ENCODE measurements at places on chromosomes 12 and 14.
A peak's percentile ranks its signal among the peaks of the same experiment; 100 is the strongest.

GRCh38 chr12:28107679-28108078 lies 82.6 kb upstream of the CCDC91 start:
- DNase-seq = no peak

DNA sequence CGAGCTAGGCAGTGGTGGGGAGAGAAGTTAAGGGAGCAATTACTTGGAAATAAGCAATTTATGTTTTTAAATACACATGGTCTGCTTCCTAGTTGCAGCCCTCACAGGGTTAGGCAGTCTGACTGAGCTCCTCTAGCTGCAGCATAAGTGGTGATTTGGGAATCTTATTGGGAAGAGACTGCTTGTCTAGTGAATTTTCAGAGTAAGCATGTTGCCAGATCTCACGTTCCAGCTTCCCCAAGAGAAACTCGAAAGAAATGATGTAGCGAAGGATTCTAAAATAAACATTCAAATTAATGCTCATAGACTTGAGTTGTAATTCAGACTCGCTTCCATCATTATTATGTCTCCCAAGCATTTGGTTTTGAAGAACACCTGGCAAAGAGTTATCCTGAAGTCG lies 440.2 kb downstream of the ATP23 start:
- DNase-seq = no peak

DNA sequence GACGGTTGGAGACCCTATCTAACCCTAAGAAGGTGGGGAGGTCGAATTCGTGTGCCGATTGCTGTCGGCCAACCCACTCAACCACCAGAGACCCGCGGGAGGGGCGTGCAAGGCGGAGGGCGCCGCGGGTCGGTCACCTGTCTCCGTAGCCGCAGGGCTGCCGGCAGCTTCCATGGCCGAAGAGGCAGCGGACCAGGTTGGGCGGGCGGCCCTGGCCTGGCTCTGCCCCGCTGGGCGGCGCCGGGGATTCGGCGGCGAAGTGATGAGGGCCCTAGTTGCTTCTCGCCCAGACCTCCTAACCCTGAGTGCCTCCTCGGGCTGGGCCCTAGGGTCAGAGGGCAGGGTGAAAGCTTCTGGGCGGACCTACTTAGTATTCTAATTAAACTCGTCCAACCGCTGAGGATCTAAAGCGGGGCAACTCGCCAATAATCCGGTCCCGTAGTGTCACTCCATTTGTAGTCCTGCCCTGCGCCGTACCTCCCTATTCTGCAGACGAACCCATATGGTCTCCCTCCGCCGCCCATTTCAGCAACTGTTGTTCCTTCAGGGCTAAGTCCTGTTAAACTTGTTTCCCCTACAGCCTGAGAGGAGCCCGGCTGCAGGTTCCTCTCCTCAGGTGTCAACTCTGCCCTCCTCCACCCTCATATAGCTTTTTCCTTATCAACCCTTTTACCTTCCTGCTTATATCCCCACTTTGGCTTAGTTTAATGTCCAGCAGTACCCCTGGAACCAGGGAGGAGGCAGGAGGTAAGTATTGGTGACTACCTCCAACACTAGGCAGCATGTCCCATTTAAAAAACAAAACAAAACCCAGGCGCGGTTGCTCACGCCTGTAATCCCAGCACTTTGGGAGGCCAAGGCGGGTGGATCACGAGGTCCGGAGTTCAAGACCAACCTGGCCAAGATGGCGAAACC lies at the start of gene PYM1:
TSS of gene PYM1 (minus strand) at position 307 of the 915 bp plus-strand sequence. CDS start at position 174, 133 bp downstream.
- DNase-seq = peak; percentile 79

DNA sequence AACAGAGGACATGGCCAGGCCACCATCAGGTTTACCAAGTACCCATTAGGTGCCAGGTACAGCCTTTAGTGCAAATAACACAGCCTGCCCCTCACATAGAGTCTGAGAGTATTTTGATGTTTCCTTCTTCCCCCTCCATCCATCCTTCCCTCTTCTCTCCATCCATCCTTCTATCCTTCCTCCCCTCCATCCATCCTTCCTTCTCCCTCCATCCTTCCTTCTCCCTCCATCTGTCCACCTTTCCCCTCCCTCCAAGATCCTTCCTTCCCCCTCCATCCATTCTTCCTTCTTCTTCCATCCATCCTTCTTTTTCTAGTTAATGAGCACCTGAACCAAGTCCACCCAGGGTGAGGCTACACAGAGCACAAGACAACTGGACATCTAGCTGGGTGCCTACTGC lies 39.8 kb downstream of the ITPK1 start:
- no peak for DNase-seq

DNA sequence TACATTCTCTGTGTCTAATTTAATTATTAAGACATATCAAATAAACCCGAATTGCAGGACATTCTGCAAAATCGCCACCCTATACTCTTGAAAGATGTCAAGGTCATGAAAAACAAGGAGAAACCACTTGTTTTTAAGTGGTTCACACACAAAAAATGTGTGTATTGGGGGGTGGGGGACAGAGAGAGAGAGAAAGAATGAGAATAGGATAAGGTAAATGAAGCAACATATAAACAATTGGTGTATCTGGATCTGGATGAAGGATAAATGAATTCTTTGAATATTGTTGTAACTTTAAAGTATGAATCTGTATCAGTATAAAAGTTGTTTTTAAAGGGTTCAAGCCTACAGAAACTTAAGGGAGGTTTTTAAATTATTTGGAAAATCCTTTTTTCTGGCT lies 72.1 kb downstream of the ARID2 start:
- no peak for DNase-seq

DNA sequence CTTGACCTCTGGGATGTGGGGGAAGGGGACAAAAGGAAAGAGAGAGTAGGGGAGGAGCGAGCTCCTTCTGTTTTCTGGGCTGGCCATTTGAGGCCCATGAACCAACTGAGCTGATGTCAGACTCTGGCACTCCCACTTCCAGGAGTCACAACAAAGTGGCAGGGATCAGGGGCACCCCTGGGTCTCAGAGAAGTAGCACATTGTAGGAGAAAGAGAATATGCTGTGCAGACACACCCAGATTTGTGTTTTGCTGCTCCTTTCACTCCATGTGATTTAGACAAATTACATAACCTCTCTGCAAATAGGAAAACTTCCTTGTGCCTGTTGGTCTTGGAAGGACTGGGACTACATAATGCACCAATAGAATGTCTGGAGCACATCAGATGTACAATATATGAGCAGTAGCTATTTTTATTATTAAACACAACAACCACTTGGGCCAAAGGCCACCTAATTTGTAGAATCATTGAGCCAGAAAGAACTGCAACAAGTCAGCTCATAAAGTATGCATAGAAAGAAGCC lies 265.5 kb downstream of the ZFP36L1 start:
- no peak for DNase-seq

GRCh38 chr12:92242907-92243306 lies 97.3 kb upstream of the BTG1 start:
- DNase-seq = no peak

DNA sequence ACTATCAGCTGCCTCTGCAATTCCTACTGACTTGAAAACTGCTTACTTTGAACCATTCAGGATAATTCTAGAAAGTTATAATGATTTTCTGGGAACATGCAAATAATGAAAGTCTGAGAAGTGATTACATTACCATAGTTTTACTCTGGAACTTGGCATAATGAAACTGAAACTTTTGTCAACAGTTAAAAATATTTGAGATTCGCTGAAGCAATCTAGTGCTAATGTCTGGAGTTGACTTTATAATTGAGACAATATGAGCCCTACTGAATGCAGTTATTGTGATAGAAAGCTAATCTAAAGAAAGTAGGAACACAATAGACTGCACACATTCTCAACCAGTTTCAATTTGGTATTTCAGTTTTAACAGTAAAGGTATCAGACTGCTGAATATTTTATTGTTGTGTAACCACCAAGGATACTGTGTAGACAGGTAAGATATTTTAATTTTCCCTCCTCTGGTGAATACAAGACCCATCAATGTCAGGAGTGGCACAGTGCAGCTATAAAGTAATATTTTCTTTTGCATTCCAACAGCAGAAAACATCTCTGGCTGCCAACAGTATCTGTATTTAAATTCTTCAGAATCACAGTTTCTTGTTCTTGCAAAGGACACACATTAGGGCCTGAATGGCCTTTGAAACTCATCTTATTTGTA lies 483.5 kb downstream of the ATP23 start:
- no peak for DNase-seq

- no peak for DNase-seq
Measured at GRCh38 chr14:47060050-47060449, 408.5 kb upstream of the RPL10L start.

- DNase-seq = no peak
Measured at GRCh38 chr14:69693801-69694729, 72.9 kb upstream of the SRSF5 start.

DNA sequence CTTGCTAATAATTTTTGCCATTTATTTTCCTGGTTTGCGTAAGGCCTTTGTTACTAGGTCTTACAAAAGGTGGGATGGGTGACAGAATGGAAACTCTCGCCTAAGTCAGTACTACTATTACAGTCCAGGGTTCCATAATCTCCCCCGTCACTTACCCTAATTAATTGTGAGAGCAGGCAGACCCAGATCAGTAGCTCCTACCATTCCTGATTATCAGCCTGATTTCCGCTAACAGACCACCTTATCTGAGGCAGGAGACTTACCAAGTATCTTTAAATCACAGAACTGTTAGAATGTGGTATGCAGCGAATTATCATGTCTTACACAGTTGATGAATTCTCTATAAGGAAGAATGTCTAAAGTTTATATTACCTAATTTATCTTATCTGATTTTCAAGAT lies 234.7 kb downstream of the FOXN3 start:
- DNase-seq = no peak

DNA sequence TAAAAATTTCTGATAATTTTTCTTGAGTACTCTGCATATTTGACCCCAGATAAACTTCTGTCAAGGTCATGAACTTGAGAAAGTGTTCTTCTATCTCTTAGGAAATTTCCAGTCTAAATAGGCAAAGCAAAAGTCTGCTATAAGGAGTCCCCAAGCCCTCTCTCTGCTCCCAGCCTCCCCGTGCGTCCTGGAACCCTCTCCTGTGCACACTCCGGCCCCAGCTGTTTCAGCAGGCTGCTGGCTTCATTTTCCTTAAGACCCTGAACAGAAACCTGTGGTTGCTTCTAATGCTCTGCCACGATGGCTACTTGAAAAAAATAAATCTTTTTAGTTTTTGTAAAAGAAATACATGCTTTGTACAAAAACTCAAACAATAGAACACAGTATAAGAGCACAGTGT lies 14.7 kb downstream of the KRT2 start:
- DNase-seq = no peak

DNA sequence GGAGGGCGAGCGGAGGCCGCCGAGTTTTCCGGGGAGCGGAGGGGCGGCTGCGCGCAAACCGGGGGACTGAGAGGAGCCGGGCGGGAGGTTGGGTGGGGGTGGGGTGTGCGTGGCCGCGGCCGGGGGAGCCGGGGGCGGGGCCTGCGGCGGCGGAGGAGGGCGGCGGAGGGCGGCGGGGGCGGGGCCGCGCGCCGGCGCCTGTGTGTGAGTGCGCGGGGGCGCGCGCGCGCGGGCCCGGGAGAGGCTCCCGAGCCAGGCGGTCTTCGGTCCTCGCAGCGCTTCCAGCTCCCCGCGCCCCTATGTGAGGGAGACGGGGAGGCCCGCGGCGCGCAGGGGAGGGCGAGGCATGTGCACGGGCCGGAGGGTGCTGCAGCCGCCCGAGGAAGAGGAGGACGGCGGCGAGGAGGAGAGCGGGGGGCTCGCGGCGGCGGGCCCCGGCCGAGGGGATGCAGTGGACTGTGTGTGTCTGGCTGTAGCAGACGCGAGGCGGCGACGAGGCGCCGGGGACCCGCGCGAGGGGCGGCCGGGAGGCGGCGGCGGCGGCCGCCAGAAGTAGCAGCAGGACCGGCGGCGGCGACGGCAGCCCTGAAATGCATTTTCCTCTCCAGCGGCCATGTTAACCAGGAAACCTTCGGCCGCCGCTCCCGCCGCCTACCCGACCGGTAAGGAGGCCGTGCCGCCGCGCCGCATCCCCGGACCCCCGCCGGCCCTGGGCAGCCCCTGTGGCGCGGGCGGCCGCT lies at the start of gene DYRK2:
TSS of gene DYRK2 (plus strand) at position 225 of the 740 bp plus-strand sequence. CDS start at position 614, 389 bp downstream.
- peak; percentile 78 for DNase-seq

DNA sequence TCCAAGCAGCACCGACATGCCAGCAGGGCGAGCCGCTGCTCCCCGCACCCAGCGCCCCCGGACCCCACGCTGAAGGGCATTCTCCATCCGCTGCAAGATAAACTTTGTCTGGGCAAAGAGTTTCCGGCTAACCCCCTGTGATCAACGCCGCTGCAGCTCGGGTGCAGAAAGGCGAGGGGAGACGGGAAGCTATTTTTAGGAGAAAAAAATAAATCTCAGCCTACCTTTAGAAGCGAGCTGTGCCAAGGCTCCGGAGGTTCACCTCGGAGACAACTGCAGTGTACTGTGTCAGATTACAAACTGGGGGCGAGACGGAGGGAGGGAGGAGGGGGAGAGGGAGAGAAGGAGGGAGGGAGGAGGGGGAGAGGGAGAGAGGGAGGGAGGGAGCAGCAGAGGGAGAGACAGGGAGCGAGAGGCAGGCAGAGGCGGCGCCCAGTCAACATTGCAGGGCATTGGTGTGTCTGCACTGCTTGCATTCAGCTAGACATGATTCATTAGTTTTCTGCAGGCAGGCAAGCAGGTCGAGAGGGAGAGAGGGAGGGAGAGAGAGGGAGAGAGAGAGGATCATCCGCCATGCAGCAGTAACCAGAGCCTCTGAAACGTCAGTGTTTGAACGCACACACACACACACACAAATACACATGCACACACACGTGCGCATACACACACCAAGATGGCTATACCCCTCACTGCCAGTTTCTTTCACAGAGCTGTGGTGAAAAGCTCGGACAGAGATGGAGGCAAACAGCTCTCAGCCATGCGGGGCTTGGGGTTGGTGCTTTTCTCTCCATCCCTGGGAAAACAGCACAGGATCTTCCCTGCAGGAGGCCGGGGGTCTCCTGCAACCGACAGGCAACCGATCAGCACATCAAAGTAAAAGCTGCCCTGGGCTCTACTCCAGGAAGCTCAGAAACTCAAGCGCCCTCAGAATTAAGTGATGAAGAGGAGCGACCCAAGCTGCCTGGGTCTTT lies at the start of gene RIMBP2:
TSS of gene RIMBP2 (minus strand) at position 302 of the 971 bp plus-strand sequence. CDS start 237,286 bp downstream, outside the sequence.
- no peak for DNase-seq

GRCh38 chr14:74415115-74415437 lies 10.9 kb downstream of the SYNDIG1L start:
- no peak for DNase-seq

GRCh38 chr14:24368212-24368561 lies 203 bp downstream of the NFATC4 start:
- DNase-seq = no peak

DNA sequence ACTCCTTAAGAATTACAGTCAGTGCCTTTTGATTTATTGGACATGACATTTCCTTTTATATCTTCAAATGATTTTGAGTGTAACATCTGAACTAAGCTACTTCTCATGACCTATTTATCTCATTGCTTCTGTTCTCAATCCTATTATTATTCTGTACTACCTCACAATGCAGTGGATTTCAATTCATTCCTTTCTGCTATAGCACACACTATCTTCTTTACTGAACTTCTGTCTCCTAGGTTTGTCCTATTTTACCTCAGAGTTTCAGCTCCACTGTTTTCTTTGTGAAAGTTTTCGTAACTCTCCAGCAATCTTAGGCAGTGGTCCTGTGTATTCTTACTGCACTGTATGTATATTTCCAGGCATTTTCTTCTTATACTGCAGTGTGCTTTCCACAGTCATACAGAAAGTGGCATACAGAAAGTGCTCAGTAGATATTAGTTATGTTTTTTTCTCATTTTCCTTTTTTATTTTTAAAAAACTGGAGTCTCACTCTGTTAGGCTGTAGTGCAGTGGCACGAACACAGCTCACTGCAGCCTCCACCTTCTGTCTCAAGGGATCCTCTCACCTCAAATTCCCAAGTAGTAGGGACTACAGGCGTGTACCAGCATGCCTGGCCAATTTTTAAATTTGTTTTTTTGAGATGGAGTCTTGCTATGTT lies 368.6 kb upstream of the RGS6 start:
- DNase-seq = no peak

- DNase-seq = no peak
Measured at GRCh38 chr12:57609781-57610553, 1.3 kb upstream of the ARHGEF25 start.

GRCh38 chr14:20627346-20628027 lies 14.0 kb downstream of the OR6S1 start:
- DNase-seq = no peak
